ENCODE measurements at places on chromosomes 13 and 19.
A peak's percentile ranks its signal among the peaks of the same experiment; 100 is the strongest.

DNA sequence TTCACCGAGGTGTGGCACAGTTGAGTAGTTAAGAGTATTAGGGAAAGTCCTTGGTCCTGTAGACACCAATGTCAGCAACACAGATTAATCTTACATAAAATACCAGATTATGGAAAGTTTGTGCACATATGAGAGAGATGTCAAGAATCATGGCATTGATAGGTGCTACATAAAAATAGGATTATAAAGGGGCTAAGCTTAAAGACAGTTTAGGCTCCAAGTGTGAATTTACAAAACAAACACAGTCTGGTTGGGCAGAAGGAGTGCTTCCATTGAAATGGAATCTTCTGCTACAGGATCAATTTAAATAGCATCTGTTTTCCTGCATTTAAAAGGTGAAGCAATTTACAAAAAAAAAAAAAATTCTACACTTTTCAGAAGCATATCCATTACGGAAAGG lies 292.9 kb downstream of the DNAJC15 start:
- no peak for DNase-seq
- peaks cover 2% of the 10 kb centered on the region for H3K27me3 ChIP-seq
- no peak overlapping the region for H3K27ac ChIP-seq

- peaks cover 20% of the 10 kb centered on the region for H3K4me1 ChIP-seq
- peak overlapping the region; percentile 73 for H3K4me3 ChIP-seq
- H3K27me3 ChIP-seq = no peaks in the 10 kb centered on the region
- H3K27ac ChIP-seq = peak overlapping the region; percentile 90
- DNase-seq = no peak
Observed at GRCh38 chr19:35993923-35994598, 927 bp upstream of the SDHAF1 start.

DNA sequence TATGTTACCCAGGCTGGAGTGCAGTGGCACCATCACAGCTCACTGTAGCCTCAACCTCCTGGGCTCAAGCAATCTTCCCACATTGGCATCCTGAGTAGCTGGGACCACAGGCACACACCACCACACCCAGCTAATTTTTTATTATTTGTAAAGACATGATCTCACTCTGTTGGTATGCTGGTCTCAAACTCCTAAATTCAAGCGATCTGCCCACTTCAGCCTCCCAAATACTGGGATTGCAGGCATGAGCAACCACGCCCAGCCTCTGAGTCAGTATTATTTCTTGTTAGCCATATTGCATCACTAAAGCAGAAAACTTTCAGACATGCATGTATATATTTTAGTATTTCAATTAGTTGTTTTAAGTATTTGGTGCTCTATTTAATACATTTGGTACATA lies 376.4 kb downstream of the GPC6 start:
- H3K36me3 ChIP-seq = no peaks in the 10 kb centered on the region
- H3K27me3 ChIP-seq = no peaks in the 10 kb centered on the region
- H3K4me3 ChIP-seq = no peak overlapping the region
- H3K27ac ChIP-seq = no peak overlapping the region
- H3K4me1 ChIP-seq = no peaks in the 10 kb centered on the region

- no peak for DNase-seq
- H3K36me3 ChIP-seq = no peaks in the 10 kb centered on the region
- H3K4me1 ChIP-seq = no peaks in the 10 kb centered on the region
- H3K27me3 ChIP-seq = peaks cover 9% of the 10 kb centered on the region
- no peak overlapping the region for H3K27ac ChIP-seq
Observed at GRCh38 chr13:45870232-45870631, 18.7 kb upstream of the SIAH3 start.

- peaks cover 7% of the 10 kb centered on the region for H3K27me3 ChIP-seq
- H3K27ac ChIP-seq = no peak overlapping the region
- DNase-seq = no peak
- H3K36me3 ChIP-seq = peaks cover 4% of the 10 kb centered on the region
- H3K4me3 ChIP-seq = no peak overlapping the region
- peaks cover 9% of the 10 kb centered on the region for H3K4me1 ChIP-seq
Observed at GRCh38 chr13:30805603-30806011, 70.3 kb downstream of the ALOX5AP start.

DNA sequence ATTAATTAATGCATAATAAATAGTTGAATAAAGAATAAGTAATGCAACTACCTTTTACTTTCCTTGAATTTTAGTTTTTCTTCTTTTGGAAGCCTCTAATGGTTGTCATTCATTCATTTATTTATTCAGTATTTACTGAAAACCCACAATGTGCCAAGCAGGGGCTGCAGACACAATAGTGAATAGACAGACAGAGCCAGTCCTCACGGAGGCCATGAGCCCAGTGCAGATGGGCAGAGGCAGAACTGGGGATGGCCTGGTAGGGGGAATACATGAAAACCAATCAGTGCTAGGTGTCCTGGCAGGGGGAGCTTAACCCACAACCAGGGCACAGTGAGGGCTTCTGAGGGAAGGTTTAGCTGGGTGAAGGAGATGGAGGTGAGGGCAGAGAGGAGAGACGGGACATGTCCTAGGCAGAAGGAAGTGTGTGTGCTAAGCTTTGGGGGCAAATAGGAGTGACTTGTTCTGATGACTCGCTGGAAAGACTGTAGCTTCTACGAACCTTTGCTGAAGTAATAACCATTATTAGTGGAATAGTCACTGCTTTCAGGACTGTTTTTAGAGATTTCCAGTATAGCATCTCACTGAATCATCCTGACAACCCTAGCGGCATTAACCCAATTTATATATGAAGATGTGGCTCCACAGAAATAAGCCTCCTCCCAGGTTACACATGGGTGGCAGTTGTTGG lies 55.9 kb downstream of the ERCC5 start:
- peaks cover 7% of the 10 kb centered on the region for H3K27me3 ChIP-seq
- H3K27ac ChIP-seq = no peak overlapping the region
- no peak for DNase-seq
- no peaks in the 10 kb centered on the region for H3K4me1 ChIP-seq

DNA sequence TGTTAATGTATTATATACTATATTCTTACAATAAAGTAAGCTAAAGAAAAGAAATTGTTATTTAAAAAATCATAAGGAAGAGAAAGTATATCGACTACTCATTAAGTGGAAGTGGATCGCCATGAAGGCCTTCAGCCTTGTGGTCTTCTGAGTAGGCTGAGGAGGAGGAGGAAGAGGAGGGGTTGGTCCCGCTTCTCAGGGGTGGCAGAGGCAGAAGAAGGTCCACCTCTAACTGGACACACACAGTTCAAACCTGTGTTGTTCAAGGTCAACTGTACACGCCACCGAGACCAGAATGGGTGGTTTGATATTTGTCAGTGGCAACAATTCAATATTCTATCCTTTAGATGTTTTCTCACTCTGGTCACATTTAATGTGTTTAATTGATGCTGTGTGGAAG lies 67.2 kb downstream of the ALOX5AP start:
- peaks cover 9% of the 10 kb centered on the region for H3K4me1 ChIP-seq
- H3K36me3 ChIP-seq = no peaks in the 10 kb centered on the region
- no peak for DNase-seq
- H3K27me3 ChIP-seq = peaks cover 2% of the 10 kb centered on the region
- no peak overlapping the region for H3K4me3 ChIP-seq

DNA sequence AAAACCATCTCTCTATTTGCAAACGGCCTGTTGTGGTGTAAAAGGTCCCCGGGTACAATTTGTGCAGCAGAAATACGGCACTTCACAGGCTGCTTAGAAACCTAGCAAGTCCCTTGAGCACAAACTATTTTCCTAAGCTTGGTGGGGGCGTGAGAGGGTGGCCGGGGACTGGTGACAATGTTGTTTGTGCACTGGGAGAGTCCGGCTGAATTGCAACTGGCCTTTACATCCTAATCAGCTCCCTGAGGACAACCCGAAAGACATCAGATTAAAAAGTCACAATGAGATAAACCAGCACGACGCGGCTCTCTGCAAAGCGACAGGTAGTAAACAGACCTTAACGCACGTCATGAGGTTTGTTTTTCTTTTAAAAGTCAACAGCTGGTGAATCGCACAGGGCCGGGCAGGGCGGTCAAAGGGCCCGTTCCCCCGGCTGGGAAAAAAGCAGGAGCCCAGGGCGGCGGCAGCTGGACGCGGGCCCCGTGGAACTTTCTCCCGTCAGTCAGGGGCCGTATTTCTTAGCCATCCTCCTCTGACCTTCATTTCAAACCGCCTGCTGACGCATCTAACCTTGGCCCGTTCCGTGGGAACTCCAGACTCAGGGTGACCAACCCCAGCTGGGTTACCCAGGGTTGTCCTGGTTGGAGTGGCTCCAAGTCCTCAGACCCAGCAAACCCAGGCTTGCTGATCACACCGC lies 112.3 kb downstream of the GADD45B start:
- H3K36me3 ChIP-seq = peaks cover 29% of the 10 kb centered on the region
- H3K4me3 ChIP-seq = no peak overlapping the region
- H3K27ac ChIP-seq = peak overlapping the region; percentile 60
- no peaks in the 10 kb centered on the region for H3K27me3 ChIP-seq
- no peak for DNase-seq

- peaks cover 18% of the 10 kb centered on the region for H3K36me3 ChIP-seq
- no peaks in the 10 kb centered on the region for H3K27me3 ChIP-seq
- peak; percentile 74 for DNase-seq
- H3K4me1 ChIP-seq = peaks cover 38% of the 10 kb centered on the region
Observed at GRCh38 chr19:18112989-18113478, 15.5 kb downstream of the MAST3 start.

- no peak for DNase-seq
- peaks cover 1% of the 10 kb centered on the region for H3K27me3 ChIP-seq
- no peak overlapping the region for H3K27ac ChIP-seq
- H3K4me3 ChIP-seq = no peak overlapping the region
Observed at GRCh38 chr13:97100821-97101220, 106.5 kb upstream of the OXGR1 start.

DNA sequence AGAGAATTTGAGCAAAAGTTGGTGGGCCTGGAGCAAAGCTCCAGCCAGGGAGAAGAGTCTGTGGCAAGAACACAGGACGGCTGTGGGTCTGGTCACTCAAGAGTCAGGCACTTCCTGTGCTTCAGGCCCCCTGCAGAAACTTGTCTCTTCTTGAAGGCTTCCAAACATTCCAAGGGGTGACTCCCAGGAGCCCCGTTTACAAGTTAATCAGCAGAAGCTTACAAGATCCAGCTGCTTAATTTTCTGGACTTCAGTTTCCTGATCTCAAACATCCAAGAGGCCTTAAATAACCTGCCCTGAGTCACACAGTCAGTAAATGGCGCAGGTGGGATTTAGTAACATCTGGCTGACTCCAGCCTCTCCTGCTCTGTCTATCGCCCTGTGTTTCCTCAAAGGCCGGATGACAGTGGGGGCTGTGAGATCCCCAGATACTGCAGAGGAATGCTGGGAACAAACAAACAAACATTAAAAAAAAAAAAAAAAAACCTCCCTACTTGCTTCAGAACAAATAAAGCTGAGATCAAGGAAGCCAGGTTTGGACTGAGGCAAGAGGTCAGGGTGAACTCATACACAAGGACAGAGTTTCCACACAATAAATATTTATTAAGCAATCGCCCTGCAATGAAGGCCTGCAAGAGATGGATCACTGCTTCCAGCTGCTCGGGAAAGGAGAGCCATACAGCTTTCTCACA lies 175.4 kb upstream of the RFC3 start:
- H3K27ac ChIP-seq = no peak overlapping the region
- no peak overlapping the region for H3K4me3 ChIP-seq
- DNase-seq = no peak
- H3K4me1 ChIP-seq = peaks cover 11% of the 10 kb centered on the region
- H3K36me3 ChIP-seq = no peaks in the 10 kb centered on the region

DNA sequence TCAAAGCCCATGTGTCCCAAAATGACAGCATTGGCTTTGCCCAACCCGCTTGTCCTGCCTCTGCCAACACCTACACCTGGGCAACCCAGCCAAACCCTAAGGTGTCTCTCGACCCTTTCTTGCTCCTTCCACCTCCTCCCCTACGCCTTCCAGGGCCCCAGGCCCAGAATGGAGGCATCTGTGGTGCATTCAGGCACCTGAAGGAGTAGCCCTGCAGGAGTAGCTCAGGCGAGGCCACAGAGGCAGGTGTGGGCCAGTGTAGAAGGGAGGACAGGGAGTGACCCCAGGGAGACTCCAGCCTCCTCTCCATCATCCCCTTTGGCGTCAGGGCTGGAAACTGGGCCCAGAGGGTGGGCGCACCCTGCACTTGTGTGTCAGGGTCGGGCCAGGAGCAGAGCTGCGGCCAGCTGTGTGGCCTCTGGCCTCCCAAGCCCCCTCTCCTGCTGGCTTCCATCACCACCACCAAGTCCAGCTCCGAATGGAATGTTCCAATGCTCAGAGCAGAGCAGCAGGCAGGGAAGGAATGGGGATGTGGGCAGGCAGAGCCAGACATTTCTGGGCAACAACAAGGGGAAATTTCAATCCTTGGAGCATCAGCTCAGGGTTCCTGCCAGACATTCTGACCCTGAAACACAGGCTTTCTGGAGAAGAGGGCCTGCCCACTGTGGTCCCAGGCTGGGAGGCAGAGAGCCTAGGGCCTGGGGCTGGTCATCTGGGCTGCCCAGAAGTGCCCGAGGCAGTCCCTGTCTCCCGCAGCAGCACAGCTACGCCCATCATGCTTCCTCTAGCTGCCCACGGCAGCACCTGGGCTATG lies 16.4 kb downstream of the PLEKHF1 start:
- H3K27ac ChIP-seq = peak overlapping the region; percentile 53
- DNase-seq = no peak
- peak overlapping the region; percentile 56 for H3K4me3 ChIP-seq
- H3K4me1 ChIP-seq = peaks cover 16% of the 10 kb centered on the region
- H3K36me3 ChIP-seq = no peaks in the 10 kb centered on the region

DNA sequence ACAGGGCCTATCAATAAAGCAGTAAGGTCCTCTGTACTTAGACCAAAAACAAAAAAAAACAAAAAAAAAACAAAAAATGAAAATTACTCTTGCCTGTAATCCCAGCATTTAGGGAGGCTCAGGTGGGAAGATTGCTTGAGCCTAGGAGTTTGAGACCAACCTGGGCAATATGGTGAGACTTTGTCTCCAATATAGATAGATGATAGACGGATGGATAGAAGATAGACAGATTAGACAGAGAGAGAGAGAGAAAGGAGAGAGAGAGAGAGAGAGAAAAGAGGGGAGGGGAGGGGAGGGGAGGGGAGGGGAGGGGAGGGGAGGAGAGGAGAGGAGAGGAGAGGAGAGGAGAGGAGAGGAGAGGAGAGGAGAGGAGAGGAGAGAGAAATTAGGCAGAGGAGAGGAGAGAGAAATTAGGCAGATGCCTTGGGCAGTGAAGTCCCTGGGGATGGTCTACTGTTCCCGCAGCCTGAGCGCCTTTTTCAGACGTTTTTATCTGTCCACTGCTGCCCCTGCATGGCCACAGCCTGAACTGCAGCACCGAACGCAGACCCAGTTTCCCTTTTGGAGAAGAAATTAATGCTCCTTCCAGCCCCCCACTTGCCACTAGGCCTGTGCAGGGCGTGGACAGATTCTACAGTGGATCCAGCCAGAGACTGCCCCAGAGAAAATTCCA lies 9.8 kb upstream of the ZNF627 start:
- no peak overlapping the region for H3K4me3 ChIP-seq
- no peaks in the 10 kb centered on the region for H3K36me3 ChIP-seq
- peak; percentile 91 for DNase-seq
- H3K27ac ChIP-seq = peak overlapping the region; percentile 78
- H3K4me1 ChIP-seq = peaks cover 21% of the 10 kb centered on the region
- no peaks in the 10 kb centered on the region for H3K27me3 ChIP-seq

- H3K4me1 ChIP-seq = peaks cover 3% of the 10 kb centered on the region
- no peak for DNase-seq
- H3K36me3 ChIP-seq = no peaks in the 10 kb centered on the region
- H3K27ac ChIP-seq = no peak overlapping the region
- no peak overlapping the region for H3K4me3 ChIP-seq
Observed at GRCh38 chr13:53152057-53152421, 123.4 kb downstream of the OLFM4 start.
